Cortex of kidney (tissue), 1 donor: ENCODE measurements at places on chromosomes 5 and 9.

DNA sequence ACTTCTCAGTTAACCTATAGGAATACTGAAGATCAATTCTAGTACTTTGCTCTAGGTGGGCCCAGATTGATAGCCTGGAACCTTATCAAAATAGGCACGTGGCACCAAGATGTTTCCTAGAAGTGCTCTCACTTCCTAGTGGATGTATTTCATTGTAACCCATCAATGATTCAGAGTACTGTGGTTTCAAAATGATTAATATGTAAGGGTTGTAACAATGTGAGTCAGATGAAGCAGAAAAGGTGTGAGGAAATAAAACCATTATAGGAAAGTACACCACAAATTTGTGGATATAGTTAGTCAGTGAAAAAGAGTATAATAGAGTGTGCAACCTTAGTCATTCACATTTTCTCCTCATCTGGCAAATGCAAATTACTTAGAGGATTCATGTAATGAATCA lies 177.3 kb upstream of the FST start:
- DNase-seq = no peak

- no peak for DNase-seq
These were observed 571.9 kb upstream of the FTMT start for GRCh38 chr5:121279801-121280200.

DNA sequence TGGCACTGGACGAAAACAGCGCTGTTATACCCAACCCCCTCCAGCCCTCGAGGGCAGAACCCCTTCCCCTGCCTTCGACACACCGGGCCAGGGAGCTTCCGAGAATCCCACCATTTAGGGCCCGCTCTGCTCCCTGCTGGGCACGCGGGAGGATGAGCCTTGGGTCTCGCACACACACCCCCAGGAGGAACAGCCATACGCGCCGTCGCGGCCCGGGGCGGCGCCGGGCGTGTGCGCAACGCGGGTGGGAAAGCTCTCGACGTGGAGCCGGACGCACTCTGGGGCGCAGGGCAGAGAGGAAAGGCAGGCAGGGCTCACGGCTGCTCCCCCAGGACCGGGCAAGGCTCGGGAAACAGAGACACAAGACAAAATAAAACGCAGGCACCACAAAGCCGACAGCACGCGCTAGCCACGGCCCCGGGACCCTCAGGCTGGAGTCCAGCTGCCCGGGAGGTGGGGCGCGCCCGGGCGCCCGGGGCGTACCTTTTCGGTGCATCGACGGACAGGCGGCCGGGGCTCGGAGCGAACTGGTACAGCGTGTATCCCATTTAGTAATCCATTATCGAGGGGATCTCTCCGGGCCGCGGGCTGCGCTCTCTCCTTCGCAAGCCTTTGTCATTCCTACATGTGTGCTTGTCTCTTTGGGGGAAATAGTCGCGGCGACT lies 789 bp downstream of the SEMA6A start:
- DNase-seq = no peak

- DNase-seq = no peak
These were observed 183.8 kb upstream of the ITGA1 start for GRCh38 chr5:52603778-52604554.

DNA sequence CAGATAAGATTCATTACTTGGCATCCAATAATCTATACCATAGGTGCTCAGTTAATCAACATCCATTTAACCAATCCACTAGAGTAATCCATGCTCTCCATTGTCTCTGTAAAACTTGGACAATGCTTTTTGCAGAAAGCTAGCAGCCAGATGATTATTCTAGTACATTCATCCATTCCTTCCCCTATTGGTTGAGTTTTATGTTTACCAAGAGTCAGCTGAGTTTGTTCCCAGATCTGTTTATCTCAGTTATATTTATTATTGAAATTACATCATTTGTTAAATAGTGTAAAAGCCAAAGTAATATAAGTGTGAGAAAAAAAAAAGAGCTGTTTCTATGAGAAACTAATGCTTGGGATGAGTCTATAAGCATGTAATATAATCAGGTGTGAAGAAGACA lies 63.3 kb upstream of the TMC1 start:
- no peak for DNase-seq

GRCh38 chr9:134593286-134594077 lies 48.1 kb upstream of the COL5A1 start:
- no peak for DNase-seq

DNA sequence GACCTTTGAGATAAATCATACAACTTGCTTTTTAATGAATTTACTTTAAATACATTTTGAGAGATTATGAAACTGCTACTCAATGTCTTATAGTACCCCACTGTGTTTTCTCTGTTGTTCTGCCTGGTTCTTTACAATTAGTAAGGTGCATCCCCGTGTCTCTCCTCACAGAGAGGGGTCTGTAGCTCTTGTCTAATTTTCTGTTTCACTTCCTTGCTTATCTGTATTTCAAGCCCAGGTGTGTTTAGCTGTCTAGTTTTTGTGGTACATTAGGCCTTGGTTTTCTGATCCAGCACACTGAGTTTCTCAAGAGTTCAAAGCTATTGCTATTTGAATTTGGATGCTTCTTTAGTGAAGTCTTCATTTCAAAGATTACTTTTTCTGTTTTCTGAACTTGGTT lies 105.1 kb downstream of the MAST4 start:
- no peak for DNase-seq

- DNase-seq = no peak
These were observed 326.5 kb downstream of the ZSWIM6 start for GRCh38 chr5:61658592-61659008.

GRCh38 chr9:3576328-3576727 lies 50.5 kb upstream of the RFX3 start:
- no peak for DNase-seq

DNA sequence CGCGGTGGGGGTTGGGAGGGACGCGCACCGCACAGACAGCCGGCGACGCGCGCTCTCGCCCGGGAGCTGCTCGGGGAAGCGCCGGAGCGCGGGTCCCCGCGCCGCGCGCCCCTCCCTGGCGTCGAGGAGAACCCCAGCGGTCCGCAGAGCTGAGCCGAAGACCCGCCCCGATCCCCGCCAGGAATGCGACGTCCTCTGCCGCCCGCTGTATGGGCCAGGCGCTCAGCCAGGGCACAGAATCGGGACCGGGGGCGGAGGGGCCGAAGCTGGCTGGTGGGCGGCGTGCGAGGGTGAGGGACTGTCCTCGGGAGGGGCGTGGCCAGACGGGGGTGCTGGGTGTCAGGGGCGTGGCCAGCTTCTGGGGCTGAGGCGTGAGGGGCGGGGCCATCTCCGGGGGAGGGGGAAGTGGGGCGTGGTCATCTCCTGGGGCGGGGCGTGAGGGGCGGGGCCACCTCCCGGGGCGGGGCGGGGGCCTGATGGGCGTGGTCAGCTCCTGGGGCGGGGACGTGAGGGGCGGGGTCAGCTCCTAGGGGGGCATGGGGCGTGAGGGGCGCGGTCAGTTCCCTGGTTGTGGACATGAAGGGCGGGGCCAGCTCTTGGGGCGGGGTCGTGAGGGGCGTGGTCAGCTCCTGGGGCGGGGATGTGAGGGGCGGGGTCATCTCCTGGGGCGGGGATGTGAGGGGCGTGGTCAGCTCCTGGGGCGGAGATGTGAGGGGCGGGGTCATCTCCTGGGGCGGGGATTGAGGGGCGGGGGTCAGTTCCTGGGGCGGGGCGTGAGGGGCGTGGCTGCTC lies 965 bp downstream of the PTGDS start:
- no peak for DNase-seq

- DNase-seq = no peak
These were observed 715.2 kb upstream of the DMAC1 start for GRCh38 chr9:8514760-8515159.

DNA sequence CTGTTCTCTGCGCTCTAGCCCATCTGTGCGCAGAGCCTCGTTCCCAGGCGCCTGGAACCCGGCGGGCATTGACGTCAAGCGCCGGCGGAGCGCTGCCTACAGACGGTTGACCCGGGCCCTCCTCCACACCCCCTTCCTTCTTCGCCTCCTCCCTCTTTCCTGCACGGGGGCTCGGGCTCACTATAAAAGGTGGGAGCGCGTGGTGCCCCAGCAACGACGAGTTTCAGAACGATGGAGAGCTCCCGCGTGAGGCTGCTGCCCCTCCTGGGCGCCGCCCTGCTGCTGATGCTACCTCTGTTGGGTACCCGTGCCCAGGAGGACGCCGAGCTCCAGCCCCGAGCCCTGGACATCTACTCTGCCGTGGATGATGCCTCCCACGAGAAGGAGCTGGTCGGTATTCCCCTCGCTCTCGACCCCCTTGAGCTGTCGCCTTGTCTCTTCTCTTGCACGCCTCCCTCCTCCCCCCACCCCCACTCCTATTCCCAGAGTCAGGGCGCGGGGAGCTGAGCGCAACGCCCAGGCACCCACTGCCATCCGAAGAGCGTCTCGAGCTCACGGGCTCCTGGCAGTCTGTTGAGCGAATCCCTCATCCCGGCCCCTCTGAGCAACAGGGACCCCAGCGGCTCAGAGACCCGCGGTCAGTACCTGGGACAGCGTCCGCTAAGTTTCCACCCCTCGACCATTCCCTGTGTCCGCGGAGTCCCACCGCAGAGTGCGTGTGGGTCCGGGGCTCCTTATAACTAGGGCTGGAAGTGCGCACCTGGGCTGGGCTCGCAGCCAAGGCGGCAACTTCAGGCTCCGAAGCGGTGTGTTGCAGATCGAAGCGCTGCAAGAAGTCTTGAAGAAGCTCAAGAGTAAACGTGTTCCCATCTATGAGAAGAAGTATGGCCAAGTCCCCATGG lies at the start of gene CARTPT:
TSS of gene CARTPT (plus strand) at position 213 of the 902 bp plus-strand sequence. CDS start at position 232, 19 bp downstream.
- DNase-seq = no peak

DNA sequence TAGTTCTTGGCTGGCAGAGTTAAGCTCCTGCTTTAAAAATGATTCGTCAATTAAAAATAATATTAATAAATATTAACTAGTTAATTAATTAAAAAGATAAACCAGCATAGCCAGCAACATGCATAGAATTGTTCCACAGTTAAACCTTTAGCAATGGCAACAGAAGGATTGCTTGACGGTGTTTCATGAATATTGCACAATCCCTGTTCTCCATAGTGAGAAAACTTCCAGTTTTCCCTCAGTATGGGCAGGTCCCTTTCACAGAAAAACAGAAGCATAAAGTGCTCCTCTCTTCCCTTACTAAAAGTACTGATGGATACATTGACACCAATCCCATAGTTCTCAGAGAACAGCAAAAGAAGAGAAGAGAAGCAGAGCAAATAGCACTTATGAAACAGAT lies 71.4 kb upstream of the CAST start:
- no peak for DNase-seq

DNA sequence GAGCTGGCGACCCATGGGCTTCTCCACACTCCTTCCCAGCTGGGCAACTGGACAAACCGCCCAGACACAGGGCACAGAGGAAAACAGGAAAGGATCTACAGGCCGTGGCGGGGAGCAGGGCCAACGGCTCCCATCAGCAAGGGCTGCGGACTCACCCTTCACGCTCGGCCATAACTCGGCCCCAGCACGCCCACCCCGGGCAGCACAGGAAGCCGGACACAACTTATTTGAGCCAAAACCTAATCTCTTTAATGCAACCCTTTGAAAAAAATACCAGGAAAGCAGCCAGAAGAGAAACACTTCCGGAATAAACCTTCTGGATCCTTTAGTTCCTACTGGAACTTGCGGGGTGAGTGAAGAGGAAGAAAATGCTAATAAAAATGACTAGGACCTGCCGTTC lies 59.9 kb downstream of the VAV2 start:
- no peak for DNase-seq

DNA sequence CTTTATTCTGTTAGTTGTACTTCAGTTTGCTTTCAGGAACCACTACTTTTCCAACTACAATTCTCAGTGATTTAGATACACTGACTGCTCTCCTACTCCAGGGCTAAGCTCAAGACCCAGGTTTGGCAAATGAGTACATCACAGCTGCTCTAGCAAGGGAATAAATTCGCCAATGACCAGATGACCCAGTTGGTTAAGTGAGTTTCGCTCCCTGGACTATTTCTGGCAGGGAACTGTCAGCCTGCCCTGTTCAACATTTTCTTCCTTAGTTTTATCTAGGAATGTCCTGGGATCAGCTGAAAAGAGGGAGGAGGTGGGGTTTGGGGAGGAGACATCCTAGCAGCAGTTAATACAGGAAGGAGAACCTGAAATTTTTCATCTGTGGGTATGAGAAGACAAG lies 6.4 kb upstream of the STARD4 start:
- DNase-seq = no peak

GRCh38 chr5:97021416-97021815 lies 85.5 kb downstream of the LNPEP start:
- no peak for DNase-seq

- no peak for DNase-seq
These were observed 318.6 kb upstream of the RGMB start for GRCh38 chr5:98454904-98455303.
